Left hindlimb (tissue), 1 donor: ENCODE measurements at places on chromosomes 1 and 21.

GRCh38 chr1:21586846-21587601, 77.8 kb downstream of the ALPL start:
- DNase-seq, result peak; percentile 83

DNA sequence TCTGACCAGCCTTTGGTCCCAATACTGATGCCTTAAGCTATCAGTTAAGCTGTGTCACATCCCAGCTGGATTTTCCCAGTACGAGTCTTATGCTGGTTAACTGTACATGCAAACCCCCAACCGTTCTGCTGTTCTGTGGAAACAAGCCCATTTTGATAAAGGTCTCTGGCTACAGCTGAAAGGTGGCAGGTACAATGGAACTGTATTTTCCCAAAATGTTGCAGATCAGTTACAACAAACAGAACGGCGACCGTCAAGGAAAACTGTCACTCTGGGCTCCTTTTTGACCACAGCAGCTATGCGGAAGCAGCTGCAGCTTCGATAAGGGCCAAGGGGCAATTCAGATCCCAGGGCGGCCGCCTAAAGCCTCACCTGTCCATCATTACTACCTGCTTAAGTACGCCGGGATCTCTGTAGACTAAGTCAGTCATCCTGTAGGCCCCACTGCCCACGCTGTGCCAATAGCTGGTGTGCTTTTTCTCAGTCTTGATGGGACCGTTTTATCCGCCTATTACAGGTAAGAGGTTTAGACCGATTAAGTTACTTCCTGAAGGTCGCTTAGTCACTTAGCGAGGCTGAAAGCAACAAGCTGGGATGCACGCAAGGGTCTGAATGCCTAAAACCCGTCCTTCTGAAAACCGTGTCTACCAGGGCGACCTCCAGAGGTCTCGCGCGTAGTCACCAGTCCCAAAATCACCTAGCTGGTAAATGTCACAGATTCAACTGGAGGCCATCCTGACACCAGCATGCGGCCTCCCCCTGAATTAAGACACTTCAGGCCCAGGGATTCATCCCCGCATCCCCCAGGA, 11.1 kb upstream of the RAB42 start:
- no peak for DNase-seq

GRCh38 chr1:64875101-64875500, 91.2 kb downstream of the JAK1 start:
- DNase-seq, result no peak

DNA sequence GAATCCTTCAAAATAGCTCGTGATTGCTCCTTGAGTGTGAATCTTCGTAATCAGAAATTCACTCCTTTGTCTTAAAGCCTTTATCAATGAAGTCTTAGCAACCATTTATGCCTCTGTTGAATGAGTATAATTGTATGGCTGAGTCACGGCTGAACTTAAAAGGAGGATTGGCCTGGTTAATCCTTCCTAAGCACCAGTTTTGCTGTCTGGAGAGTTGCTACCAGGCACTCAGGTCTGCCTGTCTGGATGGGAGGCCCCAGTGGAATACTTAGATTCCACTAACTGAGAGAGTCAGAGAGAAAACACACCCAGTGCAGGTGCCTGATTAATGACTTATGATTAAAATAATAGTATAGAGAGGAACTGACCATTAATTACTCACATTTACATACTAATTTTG, 7.6 kb upstream of the HHAT start:
- no peak for DNase-seq

DNA sequence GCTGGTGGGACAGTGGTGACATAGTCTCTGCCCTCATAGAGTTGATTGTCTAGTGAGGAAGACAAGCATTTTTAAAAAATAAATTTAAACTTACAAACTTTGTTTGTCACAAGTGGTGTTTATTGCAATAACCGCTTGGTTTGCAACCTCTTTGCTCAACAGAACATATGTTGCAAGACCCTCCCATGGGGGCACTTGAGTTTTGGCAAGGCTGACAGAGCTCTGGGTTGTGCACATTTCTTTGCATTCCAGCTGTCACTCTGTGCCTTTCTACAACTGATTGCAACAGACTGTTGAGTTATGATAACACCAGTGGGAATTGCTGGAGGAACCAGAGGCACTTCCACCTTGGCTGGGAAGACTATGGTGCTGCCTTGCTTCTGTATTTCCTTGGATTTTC, 58.4 kb downstream of the LAMC2 start:
- peak; percentile 71 for DNase-seq

- DNase-seq, result no peak
These were observed 5.2 kb downstream of the TMCC2 start for GRCh38 chr1:205232945-205233397.

DNA sequence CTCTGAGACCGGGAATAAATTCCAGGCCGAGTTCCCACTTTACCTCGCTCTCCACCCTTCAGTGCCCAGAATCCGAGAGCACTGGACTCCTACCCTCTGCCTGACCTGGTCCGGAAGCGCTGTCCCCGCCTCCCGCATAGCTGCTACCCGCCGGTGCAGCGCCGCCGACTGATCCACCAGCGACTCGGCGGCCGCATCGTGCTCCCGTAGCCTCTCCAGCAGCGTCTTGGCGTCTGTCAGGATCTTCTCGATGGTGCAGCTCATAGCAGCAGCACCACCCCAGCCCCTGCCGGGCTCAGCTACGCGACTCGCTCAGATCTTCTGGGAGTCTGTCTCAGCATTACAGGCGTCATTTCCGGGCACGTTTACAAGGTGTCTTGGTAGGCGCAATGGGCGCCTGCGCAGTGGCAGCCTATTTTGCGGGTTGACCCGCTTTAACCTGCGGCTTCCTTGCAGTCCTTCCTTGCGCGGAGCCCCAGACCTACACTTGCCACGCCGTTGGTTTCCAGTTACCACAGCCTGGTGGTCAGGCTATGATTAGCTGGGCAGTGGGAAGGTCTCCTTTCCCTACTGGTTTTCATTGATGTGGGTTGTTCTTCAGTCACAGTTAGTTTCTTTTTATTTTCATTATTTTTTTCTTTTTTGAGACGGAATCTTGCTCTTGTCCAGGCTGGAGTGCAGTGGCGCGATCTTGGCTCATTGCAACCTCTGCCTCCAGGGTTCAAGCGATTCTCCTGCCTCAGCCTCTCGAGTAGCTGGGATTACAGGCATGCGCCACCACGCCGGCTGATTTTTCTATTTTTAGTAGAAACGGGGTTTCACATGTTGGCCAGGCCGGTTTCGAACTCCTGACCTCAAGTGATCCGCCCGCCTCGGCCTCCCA, at the start of gene SIKE1:
SIKE1 (minus strand) TSS at position 342 of the 883 bp plus-strand sequence; CDS start at position 264, 78 bp downstream.
- DNase-seq, result peak; percentile 93

- no peak for DNase-seq
These were observed 170.2 kb downstream of the PLPP3 start for GRCh38 chr1:56409112-56409691.

- peak; percentile 79 for DNase-seq
These were observed 85.7 kb downstream of the DYRK1A start for GRCh38 chr21:37452227-37452626.

GRCh38 chr1:245986404-245987218, 520.5 kb downstream of the SMYD3 start:
- DNase-seq, result no peak

DNA sequence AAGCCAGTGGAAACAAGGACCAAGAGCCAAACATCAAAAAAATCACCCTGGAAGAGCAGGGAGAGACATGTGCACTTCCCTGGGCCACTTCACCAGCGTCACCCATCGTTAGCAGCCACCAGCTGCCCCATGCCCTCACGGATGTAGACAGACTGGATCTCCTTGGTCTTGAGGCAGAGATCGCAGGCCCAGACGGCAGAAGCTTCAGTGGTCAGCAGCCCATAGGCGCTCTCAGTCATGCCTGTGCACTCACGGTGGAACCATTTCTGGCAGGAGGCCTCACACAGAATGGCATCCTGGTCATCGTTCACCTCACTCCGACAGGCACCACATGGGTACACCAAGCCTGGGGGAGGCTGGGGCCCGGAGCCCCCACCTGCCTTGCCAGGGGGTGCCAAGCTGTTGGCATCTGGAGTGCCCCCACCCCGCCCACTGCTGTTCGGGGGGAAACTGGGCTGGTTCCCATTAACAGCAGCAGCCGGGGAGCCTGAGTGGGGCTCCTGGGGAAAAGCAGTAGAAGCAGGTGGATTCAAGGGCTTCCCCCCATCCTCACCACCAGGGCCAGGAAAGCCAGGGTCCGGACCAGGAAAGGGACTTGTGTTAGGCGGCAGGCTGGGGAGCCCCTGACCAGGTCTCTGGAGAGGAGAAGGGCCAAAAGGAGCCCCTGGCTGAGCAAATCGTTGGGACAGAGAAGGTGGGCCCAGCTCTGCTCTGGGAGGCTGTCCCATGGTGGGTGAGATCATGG, 2.7 kb downstream of the PYGO2 start:
- DNase-seq, result no peak

- peak; percentile 50 for DNase-seq
These were observed 3.5 kb downstream of the EPHX1 start for GRCh38 chr1:225813214-225813964.

DNA sequence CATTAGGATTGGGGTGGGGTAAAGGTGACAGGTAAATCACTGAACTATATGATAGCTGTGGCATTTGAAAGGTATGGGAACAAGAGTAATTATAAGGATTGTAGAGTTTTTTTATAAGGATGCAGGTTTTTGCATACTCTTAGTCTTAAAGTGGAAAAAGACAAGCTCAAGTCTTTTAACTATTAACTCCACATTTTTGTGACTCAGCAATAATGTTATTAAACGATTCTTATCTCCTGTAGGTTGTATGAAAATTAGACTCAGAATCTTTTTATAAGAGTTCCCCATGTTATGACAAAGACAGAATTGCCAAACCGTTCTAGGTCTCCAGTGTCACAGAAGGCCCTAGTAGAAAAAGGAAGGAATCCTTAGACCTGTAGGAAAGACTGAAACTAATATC, 49.9 kb upstream of the TTLL7 start:
- no peak for DNase-seq

GRCh38 chr1:202143768-202144401, 652 bp downstream of the ARL8A start:
- DNase-seq, result peak; percentile 65

GRCh38 chr1:202821467-202821866, 10.7 kb downstream of the PCAT6 start:
- DNase-seq, result no peak

DNA sequence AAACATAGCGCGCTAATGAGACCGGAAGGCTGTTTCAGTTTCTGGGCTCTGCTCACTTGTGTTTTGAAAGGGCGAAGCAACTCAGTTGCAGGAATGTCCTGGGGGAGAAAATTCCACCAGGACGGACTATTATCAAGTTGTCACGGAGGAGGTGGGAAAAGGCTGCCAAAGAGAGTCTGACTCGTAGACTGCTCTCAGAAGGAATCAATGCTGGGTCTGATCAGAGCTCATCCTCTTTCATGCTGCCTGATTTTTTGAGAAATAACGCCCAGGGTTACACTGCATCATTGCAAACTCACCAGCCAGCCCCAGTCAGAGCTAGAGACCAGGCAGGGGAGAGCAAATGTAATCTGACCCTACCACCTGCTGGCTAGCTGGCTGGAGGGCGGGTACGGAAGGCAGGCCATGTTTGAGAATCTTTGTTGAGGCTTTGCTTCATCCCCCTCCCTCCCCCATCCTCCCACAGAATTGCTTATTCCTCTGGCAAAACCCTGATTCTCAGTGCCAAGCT, 36.4 kb upstream of the BCL9 start:
- peak; percentile 61 for DNase-seq

- no peak for DNase-seq
These were observed 6.0 kb downstream of the DRAM2 start for GRCh38 chr1:111133866-111134265.

GRCh38 chr1:219058891-219059820, 114.5 kb upstream of the LYPLAL1 start:
- DNase-seq, result no peak

DNA sequence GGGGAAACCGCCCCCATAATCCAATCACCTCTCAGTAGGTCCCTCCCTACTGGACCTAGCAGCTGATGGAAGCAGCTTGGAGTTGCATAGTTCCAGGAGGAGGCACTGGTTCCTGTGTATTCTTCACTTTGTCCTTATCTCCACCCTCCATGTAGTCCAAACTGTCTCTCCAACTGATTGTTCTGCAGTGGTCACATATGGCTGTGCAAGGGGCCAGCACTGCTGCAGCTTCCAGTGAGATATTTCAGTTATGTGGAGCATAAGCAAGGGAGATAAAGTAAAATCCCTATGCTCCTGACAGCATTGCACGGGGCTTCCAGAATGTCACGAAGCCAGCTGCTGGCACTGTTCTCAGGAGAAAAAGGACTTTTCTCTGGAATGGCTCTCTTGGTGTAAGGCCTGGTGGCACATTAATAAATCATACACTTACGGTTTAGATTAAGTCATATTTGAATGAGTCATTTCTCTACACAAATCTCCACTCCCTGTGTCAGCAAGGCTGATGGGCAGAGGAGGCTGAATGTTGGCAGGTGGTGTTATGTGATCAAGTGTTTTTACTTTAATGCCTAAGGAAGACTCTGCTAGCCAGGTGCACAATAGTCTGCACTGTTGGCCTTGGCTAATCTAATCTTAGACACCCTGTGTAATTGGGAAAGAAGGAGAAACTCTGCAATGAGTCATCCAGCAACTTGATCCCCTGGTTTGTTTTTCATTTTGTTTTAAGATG, 93.4 kb downstream of the KCNK1 start:
- DNase-seq, result no peak

- DNase-seq, result no peak
These were observed 14.4 kb downstream of the FHAD1 start for GRCh38 chr1:15261155-15262002.

GRCh38 chr1:245031041-245031440, 123.7 kb upstream of the KIF26B start:
- no peak for DNase-seq
